Astrocyte (in vitro differentiated cells and primary cell): ENCODE measurements at places on chromosomes 11 and 22.

DNA sequence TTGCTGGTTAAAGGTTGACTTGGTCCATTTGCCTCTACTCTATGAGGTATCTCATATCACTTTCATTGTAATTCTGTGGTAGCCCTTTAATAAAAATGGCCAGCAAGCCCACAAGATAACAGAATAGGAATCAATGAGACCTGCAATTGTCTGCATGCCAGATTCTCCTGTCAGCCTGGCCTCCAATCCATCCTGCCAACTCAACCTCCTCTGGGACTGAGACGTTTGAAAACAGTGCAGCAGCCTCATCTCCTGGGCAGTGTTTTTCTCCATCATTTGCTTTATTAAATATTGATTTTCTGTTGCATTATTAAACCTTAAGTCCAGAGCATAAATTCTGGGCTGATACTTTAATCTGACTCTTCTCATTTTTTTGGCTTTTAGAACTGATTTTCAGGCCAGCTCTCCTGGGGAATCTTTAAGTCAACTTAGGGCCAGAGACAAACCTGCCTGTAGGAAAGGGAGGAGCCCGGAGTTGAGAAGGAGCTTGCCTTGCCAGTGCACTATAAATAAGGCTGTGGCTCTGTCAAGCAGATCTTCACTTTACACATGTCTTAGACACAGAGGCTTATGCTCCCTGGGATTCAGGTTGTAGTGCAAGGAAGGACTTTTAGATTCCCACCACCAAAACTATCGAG, 798.0 kb downstream of the NTM start:
- DNase-seq: no peak

- no peak for DNase-seq
These were observed 30.4 kb upstream of the TENM4 start for GRCh38 chr11:79471071-79471844.

GRCh38 chr11:73383249-73384124, 7.3 kb downstream of the RELT start:
- no peak for DNase-seq

GRCh38 chr11:121576531-121576930, 123.8 kb upstream of the SORL1-AS1 start:
- no peak for DNase-seq

DNA sequence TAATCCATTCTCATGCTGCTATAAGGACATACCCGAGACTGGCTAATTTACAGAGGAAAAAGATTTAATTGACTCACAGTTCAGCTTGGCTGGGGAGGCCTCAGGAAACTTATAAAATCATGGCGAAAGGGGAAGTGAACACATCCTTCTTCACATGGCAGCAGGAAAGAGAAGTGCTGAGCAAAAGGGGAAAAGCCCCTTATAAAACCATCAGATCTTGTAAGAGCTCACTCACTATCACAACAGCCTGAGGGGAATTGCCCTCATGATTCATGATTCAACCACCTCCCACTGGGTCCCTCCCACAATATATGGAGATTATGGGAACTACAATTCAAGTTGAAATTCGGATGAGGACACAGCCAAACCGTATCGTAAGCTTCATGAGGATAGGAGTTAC, 3.8 kb upstream of the CYB5R2 start:
- no peak for DNase-seq

DNA sequence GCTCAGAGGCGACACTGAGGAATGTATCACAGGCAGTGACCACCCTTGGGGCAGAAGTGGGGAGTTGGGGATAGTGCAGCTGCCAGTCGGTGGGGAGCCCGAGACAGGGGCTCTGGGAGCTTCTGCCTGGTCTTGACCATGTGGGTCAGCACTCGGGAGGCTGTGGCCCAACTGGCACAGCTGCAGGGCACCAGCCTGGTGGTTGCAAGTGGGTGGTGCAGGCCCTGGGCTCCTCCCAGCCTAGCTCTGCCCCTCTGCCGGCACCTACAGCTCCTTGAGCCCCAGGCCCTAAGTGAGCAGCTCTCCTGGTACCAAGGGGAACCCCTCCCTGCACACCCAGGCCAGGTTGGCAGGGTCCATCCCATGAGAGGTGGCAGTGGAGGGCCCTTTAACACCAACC, 12.6 kb upstream of the RASL10A start:
- no peak for DNase-seq

DNA sequence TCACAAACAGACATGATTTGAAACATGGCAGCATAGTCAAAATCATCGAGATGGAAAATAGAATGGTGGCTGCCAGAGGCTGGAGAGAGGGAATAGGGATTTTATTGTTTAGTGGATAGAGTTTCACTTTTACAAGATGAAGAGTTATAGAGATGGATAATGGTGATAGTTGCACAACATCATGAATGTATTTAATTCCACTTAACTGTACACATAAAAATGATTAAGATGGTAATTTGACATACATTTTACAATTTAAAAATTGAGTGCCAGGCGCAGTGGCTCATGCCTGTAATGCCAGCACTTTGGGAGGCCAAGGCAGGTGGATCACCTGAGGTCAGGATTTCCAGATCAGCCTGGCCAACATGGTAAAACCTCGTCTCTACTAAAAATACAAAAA, 21.2 kb downstream of the TTC28 start:
- DNase-seq: no peak

DNA sequence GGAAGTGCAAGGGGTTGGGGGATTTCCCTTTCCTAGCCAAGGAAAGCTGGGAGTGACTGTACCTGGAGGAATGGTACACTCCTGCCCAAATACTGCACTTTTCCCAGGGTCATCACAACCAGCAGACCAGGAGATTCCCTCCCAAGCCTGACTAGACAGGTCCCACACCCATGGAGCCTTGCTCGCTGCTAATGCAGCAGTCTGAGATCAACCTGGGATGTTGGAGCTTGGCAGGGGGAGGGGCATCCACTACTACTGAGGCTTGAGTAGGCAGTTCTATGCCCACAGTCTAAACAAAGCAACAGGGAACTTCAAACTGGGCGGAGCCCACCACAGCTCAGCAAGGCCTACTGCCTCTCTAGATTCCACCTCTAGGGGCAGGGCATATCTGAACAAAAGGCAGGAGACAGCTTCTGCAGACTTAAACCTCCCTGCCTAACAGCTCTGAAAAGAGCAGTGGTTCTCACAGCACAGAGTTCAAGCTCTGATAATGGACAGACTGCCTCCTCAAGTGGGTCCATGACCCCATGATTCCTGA, 58.5 kb downstream of the SLC22A9 start:
- DNase-seq: no peak

DNA sequence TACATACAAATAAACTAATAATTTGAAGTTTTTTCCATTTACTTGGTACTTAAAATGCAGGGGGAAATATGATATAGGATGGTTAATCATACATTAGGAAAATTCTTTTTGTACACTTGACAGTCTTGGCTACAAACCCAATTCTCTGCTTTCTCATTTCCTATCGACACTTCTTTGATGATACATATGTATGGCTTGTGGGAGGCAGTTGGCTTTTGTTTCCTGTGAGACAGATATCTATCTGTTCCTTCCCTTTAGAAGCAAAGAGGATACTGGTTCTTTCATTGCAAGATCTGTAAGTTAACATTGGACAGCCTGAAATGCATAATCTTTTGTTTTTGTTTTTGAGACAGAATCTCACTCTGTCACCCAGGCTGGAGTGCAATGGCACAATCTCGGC, 47.9 kb upstream of the ADORA2A start:
- no peak for DNase-seq

GRCh38 chr11:121566279-121567168, 113.8 kb upstream of the SORL1-AS1 start:
- DNase-seq: no peak

GRCh38 chr11:1487091-1487850, 692 bp upstream of the MOB2 start:
- no peak for DNase-seq

DNA sequence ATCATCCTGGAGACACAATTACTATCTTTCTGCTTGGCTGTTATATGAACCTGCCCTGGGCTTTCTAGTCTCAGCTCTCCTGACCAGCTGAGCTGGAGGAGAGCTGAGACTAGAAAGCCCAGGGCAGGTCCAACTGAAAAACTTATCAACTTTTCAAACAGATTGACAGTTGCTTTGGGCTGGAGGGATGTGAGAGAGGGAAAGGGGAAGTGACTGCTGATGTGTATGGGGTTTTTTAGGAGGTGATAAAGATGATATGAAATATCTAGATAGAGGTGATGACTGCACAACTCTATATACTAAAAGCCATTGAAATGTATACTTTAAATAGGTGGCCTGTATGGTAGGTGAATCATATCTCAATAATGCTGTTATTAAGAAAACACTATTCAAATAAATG, 60.2 kb upstream of the CHRM4 start:
- no peak for DNase-seq

DNA sequence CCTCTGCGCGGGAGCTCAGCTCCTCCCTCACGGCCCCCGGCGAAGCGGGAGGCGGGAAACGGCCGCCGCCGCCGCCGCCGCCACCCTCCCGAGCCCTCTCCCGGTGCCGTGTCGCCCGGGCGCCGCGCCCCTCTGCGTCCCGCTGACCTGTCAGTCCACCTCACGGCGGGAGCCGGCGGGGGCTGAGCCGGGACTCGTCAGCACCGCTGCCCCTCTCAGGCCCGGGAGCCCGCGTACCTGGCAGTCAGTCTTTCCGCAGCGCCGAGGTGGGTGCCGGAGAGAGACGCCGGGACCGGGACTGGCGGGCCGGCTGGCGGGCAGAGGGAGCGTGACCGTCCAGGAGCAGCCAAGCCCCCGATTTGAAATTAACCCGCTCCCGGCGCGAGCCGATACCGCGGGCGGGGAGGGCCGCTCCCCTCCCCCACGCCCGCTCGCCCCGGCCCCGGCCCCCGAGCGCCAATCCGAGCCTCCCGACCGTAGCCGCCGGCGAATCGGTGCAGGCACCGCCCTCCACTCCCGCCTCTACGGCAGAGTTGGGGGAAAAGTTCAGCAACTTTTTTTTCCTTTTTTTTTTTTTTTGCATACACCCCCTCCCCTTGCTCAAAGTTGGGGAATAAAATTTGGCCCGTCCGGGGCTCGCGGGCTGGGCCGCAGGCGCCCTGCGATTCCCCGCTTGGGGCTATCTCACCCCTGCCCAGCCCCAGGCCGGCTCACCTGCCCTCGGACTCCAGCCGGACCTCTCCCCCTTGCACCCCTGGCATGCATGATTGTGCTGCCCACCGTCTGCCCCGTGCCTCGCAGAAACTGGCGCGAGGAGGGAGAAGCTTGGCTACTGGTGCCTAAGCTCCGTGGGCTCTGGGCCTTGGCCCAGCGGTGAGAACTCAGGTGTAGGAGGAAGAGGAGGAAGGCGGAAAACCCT, 774 bp upstream of the E2F8 start:
- DNase-seq: no peak

- no peak for DNase-seq
These were observed 47.3 kb upstream of the CYP2D6 start for GRCh38 chr22:42177891-42178336.

DNA sequence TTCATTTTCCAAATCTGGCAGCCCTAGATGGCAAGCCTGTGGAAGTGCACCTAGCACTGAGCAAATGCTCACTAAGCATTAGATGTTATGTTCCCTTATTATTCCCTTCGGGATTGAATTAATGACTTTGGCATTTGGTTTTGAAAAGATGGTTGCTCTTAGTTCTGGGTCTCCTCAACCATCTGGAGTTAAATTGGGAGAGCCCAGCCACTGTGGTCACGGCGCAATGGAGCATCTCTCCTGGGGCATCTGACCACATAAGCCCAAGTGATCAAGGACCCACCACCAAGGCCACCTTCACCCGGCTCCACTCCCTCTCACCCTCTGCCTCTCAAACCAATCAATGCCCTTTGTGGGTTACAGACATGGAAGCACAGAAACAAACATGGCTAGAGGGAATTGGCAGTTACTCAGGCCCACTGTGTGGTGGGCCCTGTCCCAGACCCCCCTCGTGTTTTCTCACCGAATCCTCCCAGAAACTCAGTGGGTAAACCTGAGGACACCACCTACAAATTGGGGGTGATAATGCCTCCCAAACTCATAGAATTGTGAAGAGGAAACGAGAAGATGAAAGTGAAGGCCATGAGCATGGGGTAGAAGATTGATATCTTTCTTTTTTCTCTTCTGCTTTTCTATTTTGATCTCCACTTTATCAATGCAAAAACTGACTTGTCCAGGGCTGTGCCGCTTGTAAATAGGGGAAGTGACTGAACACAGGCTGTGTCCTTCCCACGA, 52.2 kb downstream of the IRAG1 start:
- DNase-seq: no peak

GRCh38 chr22:21103633-21104032, 57.9 kb downstream of the LRRC74B start:
- DNase-seq: no peak

GRCh38 chr11:117840881-117841550, 16.5 kb upstream of the FXYD2 start:
- no peak for DNase-seq

DNA sequence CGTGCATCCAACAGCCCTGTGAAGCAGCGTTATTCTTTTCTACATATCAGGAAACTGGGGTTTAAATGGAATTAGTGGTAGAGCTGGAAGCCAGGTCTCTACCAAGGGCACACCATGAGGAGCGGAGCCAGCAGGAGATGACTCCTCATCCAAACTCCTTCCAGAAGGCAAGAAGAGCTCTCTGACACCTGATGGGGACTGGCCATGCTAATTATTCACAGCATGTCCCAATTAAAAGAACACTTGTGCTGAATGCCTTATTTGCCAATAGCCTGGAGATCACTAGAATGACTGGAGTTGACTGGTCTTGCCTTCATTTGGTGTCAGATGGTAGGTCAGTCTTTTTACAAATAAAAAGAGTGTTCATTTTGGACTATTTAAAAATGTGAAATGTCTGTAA, 32.9 kb upstream of the SLN start:
- DNase-seq: no peak

GRCh38 chr11:64809781-64810241, 540 bp downstream of the MEN1 start:
- no peak for DNase-seq

GRCh38 chr11:128548649-128549255, 38.6 kb downstream of the ETS1 start:
- no peak for DNase-seq

DNA sequence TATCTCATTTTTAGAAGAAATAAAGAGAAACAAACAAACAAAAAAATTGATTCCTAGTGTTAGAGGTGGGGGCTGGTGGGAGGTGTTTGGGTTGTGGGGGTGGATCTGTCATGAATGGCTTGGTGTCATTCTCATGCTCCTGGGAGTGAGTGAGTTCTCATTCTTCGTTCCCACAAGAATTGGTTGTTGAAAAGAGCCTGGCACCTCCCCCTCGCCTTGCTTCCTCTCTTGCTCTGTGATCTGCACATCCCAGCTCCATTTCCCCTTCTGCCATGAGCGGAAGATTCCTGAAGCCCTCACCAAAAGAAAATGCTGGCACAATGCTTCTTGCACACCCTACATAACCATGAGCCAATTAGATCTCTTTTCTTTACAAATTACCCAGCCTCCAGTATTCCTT, 277.8 kb downstream of the ST3GAL4 start:
- no peak for DNase-seq

GRCh38 chr22:36232715-36233401, 6.5 kb downstream of the APOL2 start:
- no peak for DNase-seq
